SJCRH30 (cell line): ENCODE measurements at places on chromosomes 6 and 20.

DNA sequence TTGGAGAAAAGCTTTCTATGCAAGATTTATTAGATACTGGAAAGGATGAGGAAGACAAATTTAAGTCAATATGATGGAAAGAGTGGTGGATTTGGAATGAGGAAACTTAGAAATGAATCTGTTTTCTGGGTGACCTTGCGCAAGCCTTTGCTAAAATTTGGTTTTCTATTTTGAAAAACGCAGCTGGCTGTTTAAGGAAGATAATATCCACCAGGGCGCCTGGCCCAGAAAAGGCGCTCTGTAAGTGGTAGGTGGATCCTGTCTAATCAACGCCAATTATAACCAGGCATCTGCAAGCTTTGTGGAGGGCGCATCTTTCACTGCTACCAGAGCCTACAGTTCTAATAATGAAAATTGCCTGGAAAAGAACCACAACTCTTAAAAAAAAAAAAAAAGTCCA is 398 bp upstream of the SPATS1 start:
- H3K27me3 ChIP-seq = 0 out of 2 replicates have a peak, but pooled peaks cover 4% of the 10 kb centered on the region
- peak overlapping the region; percentile 27; the same call in 1 of the 2 replicates for H3K4me3 ChIP-seq
- H3K4me1 ChIP-seq = no peaks in the 10 kb centered on the region

- no peak overlapping the region for H3K27ac ChIP-seq
- no peak for DNase-seq
- no peaks in the 10 kb centered on the region for H3K4me1 ChIP-seq
- no peaks in the 10 kb centered on the region for H3K36me3 ChIP-seq
Measured at GRCh38 chr6:3565291-3565690, 108.4 kb upstream of the SLC22A23 start.

DNA sequence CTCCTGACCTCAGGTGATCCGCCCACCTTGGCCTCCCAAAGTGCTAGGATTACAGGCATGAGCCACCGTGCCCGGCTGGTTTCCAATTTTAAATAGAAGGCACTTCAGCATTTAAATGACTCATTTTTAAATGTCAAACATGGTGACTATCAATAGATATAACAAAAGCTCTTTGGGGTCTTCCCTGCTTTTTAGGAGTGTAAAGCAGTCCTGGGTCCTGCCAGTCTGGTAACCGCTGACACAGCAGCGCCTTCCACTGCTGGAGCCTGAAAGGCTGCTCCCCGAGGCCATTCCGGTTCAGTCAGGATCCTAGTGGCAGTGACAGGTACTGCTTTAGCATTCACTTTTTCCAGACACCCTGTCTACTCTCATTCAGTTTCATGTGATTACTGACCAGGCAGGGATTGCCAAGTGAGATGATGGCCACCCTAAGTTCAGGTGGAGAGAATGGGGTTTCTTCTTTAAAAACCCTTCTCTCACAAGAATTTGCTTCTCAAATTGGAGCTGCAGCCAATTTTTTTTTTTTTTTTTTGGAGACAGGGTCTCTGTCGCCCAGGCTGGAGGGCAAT is 5.1 kb downstream of the DIDO1 start:
- H3K27ac ChIP-seq = no peak overlapping the region
- peak; percentile 80 for DNase-seq
- H3K36me3 ChIP-seq = no peaks in the 10 kb centered on the region
- no peak overlapping the region for H3K4me3 ChIP-seq
- no peaks in the 10 kb centered on the region for H3K27me3 ChIP-seq

GRCh38 chr6:45387236-45387635 is 9.5 kb upstream of the SUPT3H start:
- H3K27me3 ChIP-seq = no peaks in the 10 kb centered on the region
- peaks cover 25% of the 10 kb centered on the region for H3K36me3 ChIP-seq
- H3K4me3 ChIP-seq = no peak overlapping the region
- H3K4me1 ChIP-seq = no peaks in the 10 kb centered on the region

- H3K4me3 ChIP-seq = no peak overlapping the region
- no peaks in the 10 kb centered on the region for H3K36me3 ChIP-seq
- no peaks in the 10 kb centered on the region for H3K27me3 ChIP-seq
- no peak overlapping the region for H3K27ac ChIP-seq
- peaks cover 23% of the 10 kb centered on the region for H3K4me1 ChIP-seq
Measured at GRCh38 chr20:1422753-1423152, 29.9 kb upstream of the FKBP1A start.

- H3K27ac ChIP-seq = no peak overlapping the region; the same call in 1 of the 2 replicates
- H3K4me1 ChIP-seq = peaks cover 7% of the 10 kb centered on the region; the same call in 1 of the 2 replicates
- no peaks in the 10 kb centered on the region for H3K36me3 ChIP-seq
- DNase-seq = no peak
- no peaks in the 10 kb centered on the region for H3K27me3 ChIP-seq
Measured at GRCh38 chr20:289693-290083, 862 bp downstream of the C20orf96 start.

DNA sequence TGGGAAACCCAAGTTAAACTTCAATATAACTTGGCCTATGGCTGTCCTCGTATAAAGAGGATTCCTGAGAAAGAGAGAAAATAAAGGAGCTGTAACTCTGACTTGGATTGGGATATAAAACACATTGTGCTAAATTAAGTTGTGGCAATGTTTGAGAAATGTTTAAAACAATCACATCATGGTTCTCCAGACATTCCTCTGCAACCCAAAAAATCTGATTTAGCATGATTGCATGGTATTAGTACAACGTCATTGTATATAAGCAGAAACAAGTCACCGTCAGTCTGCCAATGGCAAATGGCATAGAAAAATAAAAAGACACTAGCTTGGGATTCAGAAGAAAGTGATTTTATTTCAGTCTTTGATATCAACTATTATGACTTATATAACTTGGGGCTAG is 140.2 kb upstream of the FAM83B start:
- no peak overlapping the region for H3K4me3 ChIP-seq
- no peaks in the 10 kb centered on the region for H3K4me1 ChIP-seq
- no peaks in the 10 kb centered on the region for H3K27me3 ChIP-seq
- no peak for DNase-seq
- H3K27ac ChIP-seq = no peak overlapping the region

GRCh38 chr20:49753133-49753532 is 39.5 kb upstream of the B4GALT5 start:
- H3K4me3 ChIP-seq = no peak overlapping the region
- H3K36me3 ChIP-seq = no peaks in the 10 kb centered on the region
- no peak overlapping the region for H3K27ac ChIP-seq
- H3K27me3 ChIP-seq = peaks cover 4% of the 10 kb centered on the region; the same call in 1 of the 2 replicates
- no peak for DNase-seq

DNA sequence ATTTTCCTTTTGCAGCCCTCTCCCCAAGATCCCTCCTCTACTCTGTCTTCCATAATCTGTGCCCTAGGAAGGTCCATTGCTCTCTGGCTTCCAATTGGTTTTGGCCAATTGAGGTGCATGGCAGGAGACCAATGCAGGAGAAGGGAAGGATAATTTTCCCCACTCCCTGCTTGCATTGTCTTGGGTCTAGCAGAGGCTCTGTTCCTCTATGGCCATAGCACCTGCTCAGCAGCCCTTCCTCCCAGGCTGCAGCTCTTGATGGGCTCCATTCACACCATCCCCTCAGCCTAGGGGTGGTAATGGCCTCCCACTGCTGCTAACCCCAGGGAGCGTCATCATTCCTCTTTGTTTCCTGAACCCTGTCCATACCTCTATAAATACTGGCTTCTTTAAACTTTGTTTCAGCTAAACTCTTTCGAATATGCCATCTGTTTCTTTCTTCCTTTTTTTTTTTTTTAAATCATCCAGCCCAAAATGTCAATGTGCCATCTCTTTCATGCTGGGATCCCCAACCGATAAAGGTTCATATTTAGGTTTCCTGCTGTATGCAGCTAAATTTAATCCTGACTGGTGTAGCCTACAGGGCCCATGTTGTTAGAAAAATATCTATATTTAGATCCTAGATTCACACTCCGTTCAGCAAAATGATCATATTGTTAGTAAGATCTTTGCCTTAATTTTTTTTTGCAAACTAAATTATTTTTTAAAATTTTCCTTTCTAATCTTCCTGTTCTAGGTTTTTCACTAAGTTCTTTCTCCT is 63.8 kb downstream of the HECA start:
- no peaks in the 10 kb centered on the region for H3K36me3 ChIP-seq
- no peaks in the 10 kb centered on the region for H3K4me1 ChIP-seq
- no peak overlapping the region for H3K27ac ChIP-seq

GRCh38 chr6:156398966-156399365 is 378.2 kb upstream of the ARID1B start:
- H3K4me3 ChIP-seq = no peak overlapping the region
- no peak overlapping the region for H3K27ac ChIP-seq
- 0 out of 2 replicates have a peak, but pooled peaks cover 6% of the 10 kb centered on the region for H3K4me1 ChIP-seq
- no peak for DNase-seq
- no peaks in the 10 kb centered on the region for H3K27me3 ChIP-seq

DNA sequence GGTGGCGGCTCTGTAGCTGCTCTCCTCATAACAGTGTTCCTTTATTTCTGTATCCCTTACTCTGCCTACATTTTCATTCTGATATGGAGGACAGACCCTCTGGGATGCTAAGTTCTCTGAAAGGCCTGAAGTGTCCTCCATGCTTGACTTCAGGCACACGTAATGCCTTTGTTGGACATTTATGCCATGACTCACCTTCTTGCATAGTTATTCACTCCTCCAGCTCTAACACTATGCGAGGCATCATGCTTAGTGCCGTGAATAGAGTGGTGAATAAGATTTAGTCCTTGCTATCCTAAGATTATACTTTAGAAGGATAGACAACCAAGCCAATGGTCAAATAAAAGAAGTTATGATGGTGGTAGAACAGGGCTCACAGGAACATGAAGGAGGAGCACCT is 760.9 kb upstream of the FLRT3 start:
- H3K27me3 ChIP-seq = no peaks in the 10 kb centered on the region
- H3K27ac ChIP-seq = no peak overlapping the region
- no peak overlapping the region for H3K4me3 ChIP-seq
- H3K36me3 ChIP-seq = no peaks in the 10 kb centered on the region
- no peak for DNase-seq

- H3K4me3 ChIP-seq = no peak overlapping the region
- no peak for DNase-seq
- no peaks in the 10 kb centered on the region for H3K36me3 ChIP-seq
- H3K27me3 ChIP-seq = no peaks in the 10 kb centered on the region
- H3K27ac ChIP-seq = no peak overlapping the region
Measured at GRCh38 chr20:23266530-23267398, 83.8 kb upstream of the NXT1 start.

DNA sequence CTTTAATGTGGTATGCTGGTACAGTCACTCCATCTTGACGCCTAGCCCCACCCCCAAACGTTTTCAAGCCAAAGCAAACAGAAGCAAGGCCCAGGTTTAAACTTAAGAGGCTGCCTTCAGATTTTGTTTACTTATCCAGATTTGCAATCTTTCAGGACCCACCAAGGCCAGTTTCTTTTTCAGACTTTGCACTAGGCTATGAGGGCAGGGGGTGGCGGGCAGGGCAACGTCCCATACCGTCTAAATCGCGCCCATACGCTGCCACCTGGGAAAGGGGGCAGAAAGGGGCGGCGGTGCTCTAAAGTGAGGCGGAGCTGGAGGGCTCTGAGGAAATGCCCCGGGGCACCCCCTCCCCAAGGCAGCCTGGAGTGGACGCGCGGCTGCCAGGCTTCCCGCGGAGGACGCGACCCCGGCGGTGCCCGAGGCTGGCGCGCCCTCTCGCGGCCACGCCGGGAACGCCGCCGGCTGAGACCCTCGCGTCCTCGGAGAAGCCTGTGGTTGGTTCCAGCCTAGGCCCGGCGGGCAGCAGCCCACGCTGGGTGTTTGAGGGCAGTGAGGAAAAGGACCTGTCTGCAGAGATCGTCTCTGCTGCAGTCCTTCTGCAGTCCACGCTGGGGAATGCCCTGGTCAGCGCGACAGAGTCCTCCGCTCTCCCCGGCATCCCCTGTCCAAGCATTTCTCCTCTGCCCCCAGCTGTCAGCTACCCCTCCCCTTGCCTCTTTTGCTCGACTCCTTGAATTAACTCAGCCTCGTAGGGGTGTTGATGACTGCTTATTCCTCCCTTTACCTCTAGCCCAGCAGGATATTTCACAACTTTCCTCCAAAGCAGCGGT is 129.2 kb upstream of the PRND start:
- no peaks in the 10 kb centered on the region for H3K36me3 ChIP-seq
- no peaks in the 10 kb centered on the region; the same call in 1 of the 2 replicates for H3K27me3 ChIP-seq
- DNase-seq = peak; percentile 48
- H3K27ac ChIP-seq = no peak overlapping the region
- peak overlapping the region; percentile 41 for H3K4me3 ChIP-seq
- no peaks in the 10 kb centered on the region for H3K4me1 ChIP-seq

- DNase-seq = no peak
- H3K27ac ChIP-seq = no peak overlapping the region
- H3K27me3 ChIP-seq = no peaks in the 10 kb centered on the region
- H3K36me3 ChIP-seq = no peaks in the 10 kb centered on the region
- H3K4me1 ChIP-seq = no peaks in the 10 kb centered on the region
Measured at GRCh38 chr6:109236115-109237076, 141.1 kb downstream of the CEP57L1 start.

GRCh38 chr6:13406781-13407180 is 78.4 kb upstream of the TBC1D7 start:
- no peak for DNase-seq
- H3K4me1 ChIP-seq = no peaks in the 10 kb centered on the region
- H3K4me3 ChIP-seq = no peak overlapping the region
- no peaks in the 10 kb centered on the region for H3K36me3 ChIP-seq
- no peaks in the 10 kb centered on the region for H3K27me3 ChIP-seq

DNA sequence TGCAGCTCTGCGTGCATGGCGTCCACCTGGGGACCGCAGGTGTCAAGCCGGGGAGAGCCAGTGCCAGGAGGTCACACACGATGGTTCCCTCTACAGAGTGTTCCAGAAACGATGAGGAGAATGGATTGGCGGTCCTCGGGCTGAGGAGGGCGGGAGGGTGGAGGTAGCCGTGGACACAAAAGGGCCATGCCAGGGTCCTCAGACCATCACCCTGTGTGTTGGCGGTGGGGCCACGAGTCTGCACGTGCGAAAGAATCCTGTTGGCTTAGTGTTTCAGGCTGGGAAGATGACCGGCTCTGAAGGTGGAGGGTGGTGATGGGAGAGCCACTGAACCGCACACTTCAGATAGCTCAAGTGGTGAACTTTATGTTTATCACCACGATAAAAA is 13.7 kb downstream of the HRH3 start:
- DNase-seq = no peak
- no peaks in the 10 kb centered on the region for H3K36me3 ChIP-seq
- no peaks in the 10 kb centered on the region for H3K27me3 ChIP-seq
- H3K4me1 ChIP-seq = peaks cover 47% of the 10 kb centered on the region

DNA sequence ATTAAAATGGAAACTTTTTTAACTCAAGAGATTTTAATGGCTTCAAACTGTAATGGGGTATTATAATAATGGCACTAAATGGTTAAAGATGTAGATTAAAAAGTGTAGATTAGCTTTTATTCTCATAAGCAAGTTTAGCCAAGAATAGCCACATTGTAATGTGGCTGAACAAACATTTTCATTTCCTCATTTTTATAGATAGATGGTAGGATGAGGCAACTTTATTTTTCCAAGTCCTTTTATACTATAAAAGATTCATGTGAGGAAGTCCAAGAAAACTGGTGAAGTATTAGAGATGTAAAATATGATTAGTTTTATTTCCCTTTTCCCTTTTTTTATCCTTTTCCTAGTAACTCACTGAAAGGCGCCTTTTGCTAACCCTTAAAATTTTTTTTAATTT is 88.8 kb downstream of the ATRN start:
- H3K27ac ChIP-seq = no peak overlapping the region
- H3K4me1 ChIP-seq = no peaks in the 10 kb centered on the region
- peaks cover 13% of the 10 kb centered on the region for H3K36me3 ChIP-seq
- no peaks in the 10 kb centered on the region for H3K27me3 ChIP-seq
- DNase-seq = no peak

- no peak overlapping the region for H3K4me3 ChIP-seq
- peaks cover 18% of the 10 kb centered on the region for H3K4me1 ChIP-seq
- H3K27me3 ChIP-seq = no peaks in the 10 kb centered on the region; the same call in 1 of the 2 replicates
- no peaks in the 10 kb centered on the region for H3K36me3 ChIP-seq
Measured at GRCh38 chr6:166483573-166484250, 101.0 kb upstream of the MPC1 start.
